Aorta (tissue), 5 donors: ENCODE measurements at places on chromosomes 2 and 18.

GRCh38 chr2:6254441-6254840 lies 562.3 kb downstream of the SOX11 start:
- no peaks in the 10 kb centered on the region for H3K36me3 ChIP-seq
- H3K27me3 ChIP-seq, result no peaks in the 10 kb centered on the region
- DNase-seq, result no peak
- H3K27ac ChIP-seq, result no peak overlapping the region
- no peaks in the 10 kb centered on the region for H3K4me1 ChIP-seq

DNA sequence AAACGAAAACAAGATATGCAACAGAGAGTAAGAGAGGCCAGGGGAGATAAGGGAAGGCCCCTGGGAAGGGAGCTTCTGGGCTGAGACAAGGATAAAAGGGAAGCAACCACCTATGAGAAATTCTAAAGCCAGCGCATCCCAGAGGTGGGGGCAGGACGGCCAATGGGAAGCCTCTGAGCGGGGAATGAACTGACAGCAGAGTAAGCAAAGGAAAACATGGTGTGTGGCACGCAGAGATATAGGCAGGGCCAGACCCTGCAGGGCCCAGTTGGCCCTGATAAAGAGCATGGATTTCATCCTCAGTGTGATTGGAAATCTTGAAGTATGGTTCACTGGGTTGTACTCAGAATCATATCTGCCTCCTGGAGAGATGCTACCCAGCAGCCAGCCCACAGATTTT lies 78.7 kb downstream of the IRS1 start:
- no peaks in the 10 kb centered on the region for H3K4me1 ChIP-seq
- no peaks in the 10 kb centered on the region for H3K36me3 ChIP-seq
- no peaks in the 10 kb centered on the region for H3K27me3 ChIP-seq
- H3K4me3 ChIP-seq, result no peak overlapping the region

DNA sequence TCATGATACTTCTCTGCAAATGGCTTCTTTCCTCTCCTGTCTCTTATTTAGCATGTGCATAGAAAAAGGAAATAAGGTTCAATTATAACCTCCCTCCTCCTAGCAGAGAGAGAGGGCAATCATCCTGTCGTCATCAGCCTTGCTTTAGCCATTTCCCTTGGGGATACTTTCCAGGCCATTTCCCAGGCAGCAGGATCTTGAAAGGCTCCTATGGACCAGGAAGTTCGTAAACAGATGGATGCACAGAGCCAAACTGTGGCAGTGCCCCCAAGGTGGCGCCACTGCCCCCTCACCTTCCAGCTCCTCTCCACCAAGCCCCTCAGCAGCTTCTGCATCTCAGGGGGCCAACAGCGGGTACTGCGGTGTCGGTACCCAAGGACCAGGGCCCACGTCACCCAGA lies 157.4 kb downstream of the DTNA start:
- no peak for DNase-seq
- H3K4me3 ChIP-seq, result no peak overlapping the region
- no peaks in the 10 kb centered on the region for H3K27me3 ChIP-seq
- H3K4me1 ChIP-seq, result no peaks in the 10 kb centered on the region
- peak overlapping the region; percentile 85 for H3K27ac ChIP-seq

DNA sequence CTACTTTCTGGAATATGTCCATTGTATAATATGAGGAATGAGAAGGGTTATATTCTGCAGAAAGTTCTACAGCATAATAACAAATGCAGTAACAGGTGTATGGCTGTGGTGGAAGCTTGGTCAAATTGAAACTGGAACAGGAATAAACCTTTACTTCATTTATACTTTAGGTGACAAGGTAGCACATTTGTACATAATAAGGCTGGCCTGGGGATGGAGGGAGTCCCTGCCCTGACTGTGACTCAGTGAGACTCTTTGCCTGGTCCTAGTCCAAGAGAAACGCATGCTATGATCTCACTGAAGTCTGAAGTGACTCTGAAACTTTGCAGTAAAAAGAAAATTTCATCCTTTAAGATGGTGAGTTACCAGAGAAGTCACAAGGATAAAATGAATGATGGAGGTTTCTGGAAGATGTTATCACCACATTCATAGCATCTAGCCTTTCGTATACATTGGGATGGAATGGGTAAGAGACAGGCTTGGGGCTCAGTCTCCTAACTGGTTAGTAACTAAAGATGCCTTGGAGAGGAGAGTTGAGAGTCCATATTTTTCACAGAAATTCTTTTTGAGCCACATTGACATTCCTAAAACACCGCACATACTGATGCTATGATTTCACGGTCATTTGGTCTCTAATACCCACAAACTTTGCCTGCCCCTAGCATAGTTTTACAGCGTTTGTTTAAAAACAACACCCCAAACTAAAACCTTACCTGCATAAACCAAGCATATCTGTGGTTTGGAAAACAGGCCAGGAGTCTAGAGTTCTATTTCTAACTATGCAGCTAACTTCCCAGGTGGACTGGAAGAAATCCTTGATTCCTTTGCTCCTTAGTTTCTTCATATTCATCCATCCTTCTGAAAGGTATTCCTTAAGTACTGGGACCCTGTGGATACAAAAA lies 42.4 kb upstream of the NABP1 start:
- no peak overlapping the region for H3K4me3 ChIP-seq
- peaks cover 4% of the 10 kb centered on the region for H3K4me1 ChIP-seq
- H3K27me3 ChIP-seq, result no peaks in the 10 kb centered on the region
- H3K36me3 ChIP-seq, result no peaks in the 10 kb centered on the region
- no peak for DNase-seq

DNA sequence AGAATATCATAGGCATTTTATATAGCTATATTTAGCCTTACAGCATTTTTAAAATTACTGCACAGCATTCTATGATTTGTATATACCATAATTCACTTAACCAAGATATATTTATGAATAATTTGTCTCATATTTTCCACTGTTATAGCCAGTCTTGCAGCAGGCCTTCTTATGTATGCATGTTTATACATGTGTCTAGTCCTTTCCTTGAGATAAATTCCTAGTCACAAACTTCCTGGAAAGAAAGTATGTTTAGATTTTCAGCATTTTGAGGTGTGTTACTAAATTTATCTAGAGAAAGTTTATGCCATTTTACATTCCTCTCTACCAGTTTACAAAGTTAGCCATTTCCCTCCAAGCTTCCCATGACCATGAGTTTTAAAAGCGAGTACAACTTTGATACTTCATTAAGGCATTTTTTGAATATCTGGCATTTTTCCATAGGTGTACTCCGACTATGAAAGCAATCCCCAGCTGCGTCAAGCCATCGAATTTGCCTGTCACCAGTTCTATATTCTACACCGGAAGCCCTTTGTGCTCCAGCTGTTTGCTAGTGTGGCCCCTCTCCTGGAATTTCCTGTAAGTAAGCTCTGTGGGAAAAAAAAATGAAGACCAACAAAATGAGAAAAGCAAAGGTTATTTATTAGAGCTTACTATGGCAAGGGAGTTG lies 59.4 kb upstream of the RPE start:
- H3K27me3 ChIP-seq, result no peaks in the 10 kb centered on the region
- no peak for DNase-seq
- no peaks in the 10 kb centered on the region for H3K4me1 ChIP-seq
- no peak overlapping the region for H3K4me3 ChIP-seq
- no peaks in the 10 kb centered on the region for H3K36me3 ChIP-seq

DNA sequence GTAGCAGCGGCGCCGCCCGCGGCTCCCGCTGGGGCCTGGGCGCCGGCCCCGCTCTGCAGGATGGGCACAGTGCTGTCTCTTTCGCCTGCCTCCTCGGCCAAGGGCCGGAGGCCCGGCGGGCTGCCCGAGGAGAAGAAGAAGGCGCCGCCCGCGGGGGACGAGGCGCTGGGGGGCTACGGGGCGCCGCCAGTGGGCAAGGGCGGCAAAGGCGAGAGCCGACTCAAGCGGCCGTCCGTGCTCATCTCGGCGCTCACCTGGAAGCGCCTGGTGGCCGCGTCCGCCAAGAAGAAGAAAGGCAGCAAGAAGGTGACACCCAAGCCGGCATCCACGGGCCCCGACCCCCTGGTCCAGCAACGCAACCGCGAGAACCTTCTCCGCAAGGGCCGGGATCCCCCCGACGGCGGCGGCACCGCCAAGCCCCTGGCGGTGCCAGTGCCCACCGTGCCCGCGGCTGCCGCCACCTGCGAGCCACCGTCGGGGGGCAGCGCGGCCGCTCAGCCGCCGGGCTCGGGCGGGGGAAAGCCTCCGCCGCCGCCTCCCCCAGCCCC lies 369 bp downstream of the CDK5R2 start:
- H3K27ac ChIP-seq, result no peak overlapping the region
- DNase-seq, result peak; percentile 75
- no peaks in the 10 kb centered on the region for H3K4me1 ChIP-seq
- no peaks in the 10 kb centered on the region for H3K27me3 ChIP-seq
- H3K36me3 ChIP-seq, result no peaks in the 10 kb centered on the region
